ENCODE measurements at places on chromosomes 5 and 9.
A peak's percentile ranks its signal among the peaks of the same experiment; 100 is the strongest.

DNA sequence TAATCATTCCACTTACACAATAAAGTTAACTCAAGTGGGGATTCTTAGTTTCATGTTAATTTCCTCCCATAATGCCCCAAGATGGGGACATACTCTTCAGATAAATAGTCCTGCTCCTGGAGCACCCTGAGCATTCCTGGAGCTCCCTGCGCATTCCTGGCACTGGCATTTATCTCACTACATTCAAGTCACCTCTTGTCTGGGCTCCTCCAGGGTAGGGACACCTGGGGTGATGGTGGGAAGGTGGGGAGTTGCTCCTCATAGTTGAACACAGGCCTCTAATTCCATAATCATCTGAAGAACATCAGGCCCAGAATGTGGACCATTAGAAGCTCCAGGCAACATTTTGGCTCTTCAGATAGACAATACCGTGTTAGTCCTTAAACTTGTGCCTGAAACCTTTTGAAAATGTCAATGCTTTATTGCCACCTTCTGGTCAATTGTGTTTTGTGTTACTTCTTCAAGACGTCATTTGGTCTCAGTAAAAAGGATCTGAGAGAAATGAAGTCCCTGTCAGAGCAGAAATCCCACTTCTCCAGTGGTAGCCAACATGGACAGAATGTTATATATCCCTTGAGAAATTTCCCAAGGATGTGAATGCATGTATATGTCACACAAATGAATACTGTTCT, 14.2 kb upstream of the AGGF1 start:
- DNase-seq, result peak; percentile 77

DNA sequence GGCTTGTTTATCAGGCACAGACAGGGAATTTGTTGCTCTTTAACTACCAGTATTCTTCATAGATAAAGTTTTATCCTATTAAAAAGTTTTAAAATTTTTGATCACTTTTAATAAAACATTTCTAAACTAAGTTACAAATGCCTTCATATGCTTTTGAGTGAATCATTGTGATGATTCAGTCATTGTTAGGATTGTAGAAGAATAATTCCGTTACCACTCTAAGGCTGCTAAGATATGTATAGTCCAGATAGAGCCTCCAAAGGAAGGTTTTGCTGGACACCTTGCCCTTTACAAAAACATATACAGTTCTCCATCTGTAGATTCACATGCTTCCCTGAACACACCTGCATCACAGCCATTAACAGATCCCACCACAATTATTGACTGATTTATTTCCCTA, 233.7 kb downstream of the SPOCK1 start:
- no peak for DNase-seq

GRCh38 chr5:167709625-167710024, 581.8 kb upstream of the WWC1 start:
- no peak for DNase-seq

GRCh38 chr9:81573415-81574321, 115.7 kb downstream of the TLE1 start:
- DNase-seq, result no peak

- DNase-seq, result no peak
These were observed 33.4 kb upstream of the TRIO start for GRCh38 chr5:14109771-14110170.

DNA sequence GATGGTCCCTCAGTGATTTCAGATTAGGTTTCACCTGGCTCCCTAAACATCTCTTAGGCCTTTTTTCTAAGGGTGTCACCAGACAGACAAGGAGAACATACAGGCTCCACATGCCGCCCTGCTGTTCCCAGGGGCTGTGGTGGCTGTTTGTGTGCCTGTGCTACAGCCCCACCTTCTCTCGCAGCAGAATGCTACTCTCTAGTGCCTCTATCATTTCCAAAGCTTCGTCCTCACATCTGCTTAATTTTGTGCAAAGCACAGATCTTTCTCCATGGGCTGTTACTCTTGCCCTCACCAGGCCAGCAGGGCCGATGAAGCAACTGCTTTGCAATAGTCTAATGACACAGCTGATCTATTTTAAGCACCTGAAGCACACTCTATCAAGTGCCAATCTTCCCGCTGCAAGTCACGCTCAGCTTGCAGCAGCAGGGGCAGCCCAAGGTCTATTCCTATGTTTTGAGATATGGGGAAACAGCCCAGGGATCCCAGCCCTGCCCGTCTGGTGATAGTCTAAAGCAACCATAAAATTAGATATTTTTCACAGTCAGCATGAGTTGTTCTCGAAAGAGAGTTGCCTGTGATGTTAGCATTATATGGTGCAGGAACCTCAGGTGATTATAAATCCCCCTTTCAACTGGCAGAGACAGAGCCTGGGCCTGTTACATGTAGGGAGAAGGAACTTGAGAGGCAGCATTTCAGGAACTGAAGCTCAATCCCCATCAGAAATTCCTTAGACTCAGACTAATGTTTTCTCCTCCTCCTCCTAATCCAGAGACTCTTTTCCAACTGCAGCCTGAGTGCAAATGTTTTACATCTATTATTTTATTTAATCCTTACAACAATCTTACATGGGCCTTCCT, 12.7 kb downstream of the ABLIM3 start:
- peak; percentile 91 for DNase-seq

Measured in inflammatory macrophage (primary cell).